Activated CD8-positive, alpha-beta T cell treated with anti-CD3 and anti-CD28 coated beads for 36 hours (primary cell): ENCODE measurements at places on chromosomes 4 and X. TPM values are rescaled to one million over a fixed set of nuclear protein-coding genes. Genes with fewer than 3 reads are reported as not detected.

DNA sequence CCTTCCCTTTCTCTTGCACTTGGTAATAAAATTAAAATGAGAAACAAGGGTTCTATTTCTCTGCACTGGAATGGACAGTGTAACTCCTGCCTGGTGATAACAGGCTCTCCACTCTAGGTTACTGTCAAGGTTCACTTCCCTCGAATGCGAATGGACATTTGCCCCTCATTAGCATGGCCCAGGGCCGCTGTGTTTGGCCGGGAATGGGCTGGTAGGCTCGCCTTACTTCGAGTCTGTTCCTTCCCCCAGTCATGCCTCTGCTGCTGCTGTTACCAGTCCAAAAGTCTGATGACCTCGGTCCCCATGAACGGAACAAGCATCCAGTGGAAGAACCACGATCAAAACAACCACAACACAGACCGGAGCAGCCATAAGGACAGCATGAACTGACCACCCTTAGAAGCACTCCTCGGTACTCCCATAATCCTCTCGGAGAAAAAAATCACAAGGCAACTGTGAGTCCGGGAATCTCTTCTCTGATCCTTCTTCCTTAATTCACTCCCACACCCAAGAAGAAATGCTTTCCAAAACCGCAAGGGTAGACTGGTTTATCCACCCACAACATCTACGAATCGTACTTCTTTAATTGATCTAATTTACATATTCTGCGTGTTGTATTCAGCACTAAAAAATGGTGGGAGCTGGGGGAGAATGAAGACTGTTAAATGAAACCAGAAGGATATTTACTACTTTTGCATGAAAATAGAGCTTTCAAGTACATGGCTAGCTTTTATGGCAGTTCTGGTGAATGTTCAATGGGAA lies 61.5 kb downstream of the EDNRA start:
- no peak for DNase-seq

- no peak for DNase-seq
These were observed 29.8 kb upstream of the MAGEA11 start for GRCh38 chrX:149682031-149682430.

GRCh38 chr4:62232814-62233213 lies 1032.7 kb downstream of the ADGRL3 start:
- no peak for DNase-seq

GRCh38 chr4:24871210-24871609 lies 41.6 kb downstream of the CCDC149 start:
- no peak for DNase-seq

GRCh38 chr4:182649698-182650477 lies 267.3 kb downstream of the DCTD start:
- DNase-seq, result no peak

GRCh38 chr4:153486281-153487151 lies 20.4 kb downstream of the TMEM131L start:
- DNase-seq, result peak; percentile 62

DNA sequence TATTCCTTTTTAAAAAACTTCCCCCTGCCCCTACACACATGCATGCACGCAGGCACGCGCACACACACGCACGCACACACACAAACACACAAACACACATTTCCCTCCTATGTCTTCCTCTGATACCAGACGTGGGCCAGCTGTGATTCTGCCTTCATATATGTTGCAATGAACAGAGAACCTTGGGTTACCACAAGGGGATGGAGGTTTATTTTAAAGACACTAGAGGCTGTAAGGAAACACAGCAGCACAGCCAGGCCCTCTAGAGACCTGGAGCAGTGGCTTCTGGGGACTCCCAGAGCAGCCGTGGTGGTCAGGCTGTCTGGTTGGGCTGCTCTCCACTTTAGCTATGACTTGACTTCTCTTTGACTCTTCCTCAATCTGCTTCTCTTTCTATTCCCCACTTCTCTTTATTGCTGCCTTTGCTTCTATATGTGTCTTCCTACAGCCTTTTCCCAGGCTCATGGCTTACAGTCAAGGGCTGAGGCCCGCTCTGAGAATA lies 3.2 kb upstream of the TLR10 start:
- no peak for DNase-seq

GRCh38 chr4:8082517-8083055 lies 76.0 kb downstream of the ABLIM2 start:
- DNase-seq, result no peak

DNA sequence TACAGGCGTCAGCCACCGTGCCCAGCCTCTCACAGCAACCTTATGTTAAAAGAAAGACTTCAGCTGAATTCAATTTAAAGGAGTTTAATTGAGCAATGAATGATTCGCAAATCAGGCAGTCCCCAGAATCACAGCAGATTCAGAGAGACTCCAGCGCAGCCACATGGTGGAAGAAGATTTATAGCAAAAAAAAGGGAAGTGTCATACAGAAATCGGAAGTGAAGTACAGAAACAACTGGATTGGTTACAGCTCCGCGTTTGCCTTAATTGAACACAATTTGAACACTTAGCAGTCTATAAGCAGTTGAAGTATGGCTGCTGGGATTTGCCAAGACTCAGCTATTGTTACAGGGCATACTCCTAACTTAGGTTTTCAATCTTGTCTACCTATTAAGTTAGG lies 19.8 kb downstream of the CENPVL3 start:
- DNase-seq, result no peak

DNA sequence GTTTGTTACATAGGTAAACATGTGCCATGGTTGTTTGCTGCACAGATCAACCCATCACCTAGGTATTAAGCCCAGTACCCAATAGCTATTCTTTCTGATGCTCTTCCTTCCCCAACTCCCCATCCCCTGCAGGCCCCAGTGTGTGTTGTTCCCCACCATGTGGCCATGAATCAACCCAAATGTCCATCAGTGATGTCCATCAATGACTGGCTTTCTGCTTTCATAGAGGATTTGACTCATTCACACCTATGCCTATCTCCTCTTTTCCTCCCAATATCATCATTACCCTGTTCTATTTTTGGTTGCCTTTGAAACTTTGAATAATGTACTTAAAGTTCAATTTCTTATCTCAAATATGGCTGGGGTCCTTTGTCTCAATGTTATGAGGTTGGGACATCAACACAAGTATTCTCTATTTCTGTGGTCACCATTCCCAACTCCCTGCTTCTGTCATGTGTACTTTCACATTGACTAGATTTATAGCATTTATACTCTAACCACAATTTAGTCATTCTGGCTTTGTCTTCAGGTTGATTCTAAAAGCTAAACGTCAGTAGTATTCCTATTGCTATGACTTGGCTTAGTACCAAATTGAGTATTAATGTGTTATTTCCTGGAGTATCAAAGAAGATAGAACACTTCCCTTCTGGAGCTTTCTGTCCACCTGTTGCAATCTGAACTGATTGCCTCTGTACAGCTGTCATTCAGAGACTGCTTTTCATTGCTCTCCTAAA lies 107.2 kb downstream of the TAB3 start:
- DNase-seq, result no peak

PLXNB3 gene
- total RNA-seq, result 8.2 TPM

KDM6A gene
- total RNA-seq, result 21.1 TPM

TXLNG gene
- 18.8 TPM for total RNA-seq

SULT1B1 gene
- total RNA-seq, result 1.1 TPM

NDP gene
- not detected for total RNA-seq
